ENCODE measurements at places on chromosomes 12 and 14.
A peak's percentile ranks its signal among the peaks of the same experiment; 100 is the strongest.

DNA sequence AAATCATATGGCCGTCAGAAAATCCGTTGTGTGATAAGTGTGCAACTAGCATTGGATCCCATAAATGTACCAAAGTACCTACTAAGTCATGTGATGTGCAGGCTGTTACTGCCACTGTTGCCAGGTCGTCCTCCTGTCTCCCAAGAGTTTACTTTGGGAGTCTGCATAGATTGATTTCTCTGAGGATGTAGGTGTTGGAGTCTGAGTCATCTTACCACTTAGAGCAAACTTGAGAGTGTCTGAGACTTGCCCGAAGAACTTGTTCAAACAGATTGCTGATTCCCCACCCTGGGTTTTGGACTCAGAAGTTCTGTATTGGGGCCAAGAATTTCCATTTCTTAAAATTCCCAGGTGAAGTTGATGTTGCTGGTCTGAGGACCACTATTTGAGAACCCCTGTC is 11.4 kb downstream of the TMX1 start:
- no peak for DNase-seq

GRCh38 chr12:8687846-8688601 is 9.8 kb upstream of the RIMKLB start:
- DNase-seq = peak; percentile 73

DNA sequence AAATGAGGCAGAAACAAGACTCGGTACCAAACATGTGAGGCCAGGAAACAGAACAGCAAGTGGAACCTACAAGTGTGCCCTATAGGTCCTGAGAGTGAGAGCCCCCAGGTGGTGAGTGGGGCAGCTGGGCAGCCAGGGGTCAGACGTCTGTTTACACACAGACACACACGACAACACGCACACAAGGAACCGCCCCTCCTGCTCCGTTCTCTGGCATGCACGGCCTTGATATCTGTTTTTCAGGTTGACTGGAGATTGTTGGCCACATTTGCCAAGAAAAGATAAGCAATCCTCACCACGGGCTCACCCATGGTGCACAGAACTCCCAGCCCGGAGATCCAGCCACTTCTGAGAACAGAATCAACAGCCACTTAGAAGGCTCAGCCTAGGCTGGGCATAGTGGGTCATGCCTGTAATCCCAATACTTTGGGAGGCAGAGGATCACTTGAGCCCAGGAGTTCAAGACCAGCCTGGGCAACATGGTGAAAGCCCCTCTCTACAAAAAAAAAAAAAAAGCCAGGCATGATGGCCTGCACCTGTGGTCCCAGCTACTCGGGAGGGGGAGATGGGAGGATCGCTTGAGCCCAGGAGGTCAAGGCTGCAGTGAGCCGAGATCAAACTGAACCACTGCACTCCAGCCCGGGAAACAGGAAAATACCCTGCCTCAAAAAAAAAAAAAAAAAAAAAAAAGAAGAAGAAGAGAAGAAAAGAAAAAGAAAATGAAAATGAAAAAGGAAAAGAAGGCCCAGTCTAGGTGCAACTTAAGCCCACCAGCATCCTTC is 19.4 kb upstream of the EIF5 start:
- no peak for DNase-seq

- DNase-seq = no peak
These were observed 66.8 kb downstream of the GLRX5 start for GRCh38 chr14:95601650-95602049.

DNA sequence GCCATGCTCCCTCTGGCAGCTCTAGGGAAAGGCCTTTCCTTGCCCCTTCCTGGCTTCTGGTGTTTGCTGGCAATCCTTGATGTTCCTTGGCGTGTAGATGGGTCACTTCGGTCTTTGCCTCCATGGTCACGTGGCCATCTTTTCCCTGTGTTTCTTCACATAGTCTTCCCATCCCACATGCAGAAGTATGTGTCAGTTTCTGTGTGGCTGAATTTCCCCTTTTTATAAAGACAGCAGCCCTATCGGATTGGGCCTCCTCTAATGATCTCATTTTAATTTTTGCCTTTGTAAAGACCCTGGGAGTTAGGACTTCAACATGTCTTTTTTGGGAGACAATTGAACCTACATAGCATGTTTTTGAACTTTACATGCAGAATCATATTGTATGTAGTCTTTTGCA is 107.2 kb upstream of the FGD4 start:
- no peak for DNase-seq

DNA sequence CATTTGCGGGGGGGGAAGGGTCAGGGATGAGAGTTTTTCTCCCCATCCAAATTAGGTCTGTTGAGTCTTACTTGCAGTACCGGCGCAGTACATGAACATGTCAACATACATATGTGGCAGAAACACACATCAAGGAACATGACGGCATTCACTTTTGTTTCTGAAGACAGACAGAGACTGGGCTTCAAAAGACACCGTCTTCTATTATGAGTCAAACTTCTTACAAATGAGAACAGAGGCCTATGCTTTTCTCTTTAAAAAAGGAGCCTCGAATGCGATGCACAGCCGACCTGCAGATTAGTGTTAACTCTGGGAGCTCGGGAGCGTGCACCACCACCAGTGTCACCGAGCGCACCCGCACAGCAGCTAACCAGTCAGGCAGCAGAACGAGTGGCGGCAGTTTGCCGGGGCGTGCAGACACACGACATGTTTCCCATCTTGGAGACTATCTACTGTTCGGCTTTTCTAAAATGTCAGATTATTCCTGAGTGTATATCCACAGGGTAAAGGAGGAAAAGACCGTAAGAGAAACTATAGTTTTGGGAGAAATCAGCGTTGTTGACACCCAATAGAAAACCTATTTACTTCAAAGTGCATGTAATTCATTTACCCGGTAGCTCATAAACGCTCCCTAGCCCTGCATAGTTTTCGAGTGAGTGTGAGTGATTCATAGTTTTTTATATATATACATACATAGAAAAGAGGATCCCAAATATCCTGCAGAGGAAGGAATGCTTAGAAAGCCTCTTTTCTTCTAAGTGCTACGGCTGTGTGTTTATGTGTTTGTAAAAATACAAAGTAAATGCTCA is 33.0 kb downstream of the UBR7 start:
- peak; percentile 43 for DNase-seq

DNA sequence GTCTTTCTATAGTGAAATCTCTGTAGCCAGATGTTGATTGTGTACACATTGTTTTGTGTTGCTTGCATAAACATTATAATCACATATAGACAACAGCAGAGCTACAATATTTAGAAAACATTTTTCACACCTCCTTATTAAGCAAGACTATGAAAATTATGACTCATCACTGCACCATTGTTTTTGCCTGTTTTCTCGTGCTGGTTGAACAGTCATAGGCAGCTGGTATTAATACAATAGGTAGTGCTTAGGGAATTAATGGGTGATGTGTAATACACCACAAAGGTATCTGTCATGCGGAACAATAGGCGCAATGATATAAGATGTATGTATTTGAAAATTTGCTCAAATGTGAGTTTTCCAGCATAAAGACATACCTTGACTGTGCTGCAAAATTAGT is 449.3 kb downstream of the FOXG1 start:
- DNase-seq = no peak

- DNase-seq = peak; percentile 37
These were observed 16.4 kb upstream of the PUS1 start for GRCh38 chr12:131912518-131913274.

DNA sequence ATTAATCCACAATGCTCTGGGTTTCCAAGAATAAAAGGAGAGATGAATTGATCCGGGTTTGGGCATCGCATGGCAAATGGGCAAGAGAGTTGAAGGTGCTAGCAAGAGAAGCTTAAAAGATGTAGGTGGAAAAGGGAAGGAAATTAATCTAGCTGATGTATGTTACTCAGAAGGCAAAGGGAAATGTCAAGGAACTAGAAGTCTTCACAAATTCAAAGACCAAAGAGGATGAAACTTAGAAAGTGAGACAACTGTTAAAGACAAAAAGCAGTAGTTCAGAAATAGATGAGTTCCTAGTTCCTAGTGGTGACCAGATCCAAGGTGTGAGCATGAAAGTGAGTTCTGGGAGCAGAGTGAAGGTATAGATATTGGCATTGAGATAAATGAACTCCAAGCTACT is 228.3 kb downstream of the SEC23A start:
- no peak for DNase-seq

Measured in fibroblast of skin of left quadriceps (primary cell).